ENCODE measurements at places on chromosomes 12 and 14.

DNA sequence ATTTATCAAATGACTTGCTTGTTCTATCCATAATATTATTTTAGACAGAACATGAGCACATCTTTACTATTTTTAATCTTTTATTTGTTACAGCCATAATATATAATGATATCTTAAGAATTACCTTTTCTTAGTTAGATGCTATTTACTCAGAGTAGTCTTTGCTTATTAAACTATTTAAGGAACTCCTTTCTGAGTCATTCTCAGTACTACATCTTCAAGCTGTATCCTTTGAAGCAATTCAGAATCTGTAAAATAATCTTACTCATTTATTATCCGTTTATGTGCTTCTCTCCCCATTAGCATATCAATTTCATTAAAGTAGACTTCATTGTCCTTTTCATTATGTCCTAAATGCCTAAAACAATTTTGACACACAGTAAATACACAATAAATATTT is 240.4 kb upstream of the FAR2 start:
- DNase-seq: no peak

DNA sequence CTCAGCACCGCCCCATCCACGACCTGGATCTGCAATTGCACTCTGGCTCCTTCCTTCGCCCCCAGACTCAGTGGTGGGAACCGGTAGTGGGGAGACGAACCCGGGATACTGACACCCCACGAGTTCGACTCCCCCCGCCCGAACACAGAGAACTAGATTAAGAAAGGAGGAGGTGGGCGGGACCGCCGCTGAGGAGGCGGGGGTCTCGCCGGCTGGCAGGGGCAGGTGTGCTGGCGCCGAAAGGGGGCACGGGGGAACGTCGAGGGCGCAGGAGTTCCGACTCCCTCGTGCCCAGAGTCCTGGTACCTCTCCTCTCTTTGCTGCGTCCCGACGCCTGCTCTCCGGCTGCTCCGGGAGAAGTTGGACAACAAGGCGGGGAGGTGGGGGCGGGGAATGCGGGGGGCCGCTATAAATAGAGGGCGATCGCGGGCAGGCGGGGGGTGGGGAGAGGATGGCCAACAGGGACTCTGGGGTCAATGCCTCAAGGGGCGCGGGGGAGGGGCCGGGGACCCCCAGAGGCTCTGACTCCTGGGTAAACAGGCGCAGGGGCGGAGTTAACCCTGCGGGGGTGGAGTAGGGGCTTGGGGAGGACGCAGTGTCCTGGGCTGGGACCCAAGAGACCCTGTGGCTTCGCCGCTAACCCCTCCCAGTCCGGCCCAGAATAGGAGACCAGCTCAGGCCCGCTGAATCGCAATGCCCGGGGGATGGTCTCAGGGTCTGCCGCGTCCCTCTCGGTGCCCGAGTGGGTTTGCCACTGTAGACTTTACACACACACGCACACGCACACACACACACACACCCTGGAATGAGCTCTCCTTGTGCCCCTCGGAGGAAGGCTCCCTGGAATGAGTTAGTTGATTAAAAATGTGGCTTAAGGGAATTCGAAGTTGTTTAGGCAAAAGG is 761 bp upstream of the NDRG2 start:
- no peak for DNase-seq

DNA sequence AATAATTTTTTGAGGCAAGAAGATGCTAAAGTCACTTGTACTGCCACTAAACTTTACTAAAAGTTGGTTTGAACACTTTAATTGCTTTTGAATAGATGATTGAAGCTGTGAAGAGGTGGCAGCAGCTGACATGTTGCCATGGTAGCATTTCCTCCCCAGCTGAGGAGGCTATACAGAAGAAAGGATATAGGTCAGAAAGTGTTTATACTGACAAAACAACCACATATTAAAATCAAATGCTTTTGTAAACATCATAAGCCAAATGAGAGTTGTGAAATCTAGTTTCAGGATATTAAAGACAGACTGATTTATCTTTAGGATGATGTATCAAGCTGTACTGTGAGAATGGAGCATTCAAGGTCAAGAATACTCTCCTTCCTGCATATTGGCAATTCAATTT is 41.7 kb downstream of the TSPAN19 start:
- DNase-seq: peak; percentile 54

GRCh38 chr12:113000433-113000832 is 22.1 kb downstream of the OAS2 start:
- DNase-seq: no peak

DNA sequence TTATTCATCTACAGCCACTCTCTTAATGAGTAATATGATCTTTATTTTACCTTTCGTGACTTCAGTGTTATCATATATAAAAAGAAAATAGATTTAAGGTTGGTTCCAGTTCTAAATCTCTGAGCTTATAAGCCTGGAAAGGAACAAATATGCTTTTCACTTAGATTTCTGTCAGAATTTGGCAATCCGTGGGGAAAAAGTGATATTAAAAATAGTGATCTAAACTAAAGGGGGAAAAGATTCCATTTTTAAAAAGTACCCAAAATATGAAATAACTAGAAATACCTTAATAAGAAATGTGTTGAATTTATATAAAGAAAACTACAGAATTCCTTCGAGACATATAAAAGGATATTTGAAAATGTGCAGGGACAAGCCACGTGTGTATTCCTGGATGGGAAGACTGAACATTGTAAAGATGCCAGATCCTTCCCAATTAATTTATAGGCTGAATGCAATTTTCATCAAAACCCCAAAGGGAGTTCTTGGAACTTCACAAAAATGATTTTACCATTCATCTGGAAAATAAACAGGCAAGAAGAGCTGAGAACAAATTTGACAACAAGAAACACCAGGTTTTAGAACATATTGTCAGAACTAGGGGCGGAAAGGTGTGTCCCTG is 142.5 kb downstream of the EFCAB11 start:
- no peak for DNase-seq

Measured in Jurkat, Clone E6-1 (cell line).